ENCODE measurements at places on chromosomes 13 and 19. TPM values are rescaled to one million over a fixed set of nuclear protein-coding genes. Genes with fewer than 3 reads are reported as not detected.

GRCh38 chr19:16454351-16454918 lies 17.3 kb downstream of the EPS15L1 start:
- DNase-seq: no peak
- H3K36me3 ChIP-seq: peaks cover 3% of the 10 kb centered on the region
- peaks cover 72% of the 10 kb centered on the region for H3K4me1 ChIP-seq
- no peaks in the 10 kb centered on the region for H3K27me3 ChIP-seq

DNA sequence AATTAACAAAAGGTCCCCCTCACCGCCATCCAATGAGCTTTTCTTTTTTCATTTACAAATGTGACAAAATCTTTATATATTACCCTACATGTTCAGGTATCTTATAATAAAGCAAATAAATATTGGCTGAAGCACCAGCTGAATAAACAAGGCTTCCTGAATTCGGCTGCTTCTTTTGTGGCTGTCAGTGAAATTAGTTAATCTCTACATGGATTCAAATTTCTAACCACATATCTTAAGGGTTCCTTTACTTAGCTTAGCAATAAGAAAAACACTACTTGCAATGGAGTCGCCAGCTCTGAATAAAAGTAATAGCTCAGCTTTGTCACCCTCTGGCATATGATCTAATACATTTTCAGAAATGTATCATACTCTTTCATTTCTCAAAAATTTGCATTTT lies 104.3 kb downstream of the CCNA1 start:
- no peak overlapping the region for H3K27ac ChIP-seq
- no peaks in the 10 kb centered on the region for H3K27me3 ChIP-seq
- H3K4me3 ChIP-seq: no peak overlapping the region
- no peaks in the 10 kb centered on the region for H3K36me3 ChIP-seq
- no peaks in the 10 kb centered on the region for H3K4me1 ChIP-seq

Gene IFNL2
- not detected for total RNA-seq

Gene CEP89
- 32.9 TPM for total RNA-seq

Gene DNAJC3
- 47.8 TPM for total RNA-seq

Gene SOHLH2
- total RNA-seq: not detected

DNA sequence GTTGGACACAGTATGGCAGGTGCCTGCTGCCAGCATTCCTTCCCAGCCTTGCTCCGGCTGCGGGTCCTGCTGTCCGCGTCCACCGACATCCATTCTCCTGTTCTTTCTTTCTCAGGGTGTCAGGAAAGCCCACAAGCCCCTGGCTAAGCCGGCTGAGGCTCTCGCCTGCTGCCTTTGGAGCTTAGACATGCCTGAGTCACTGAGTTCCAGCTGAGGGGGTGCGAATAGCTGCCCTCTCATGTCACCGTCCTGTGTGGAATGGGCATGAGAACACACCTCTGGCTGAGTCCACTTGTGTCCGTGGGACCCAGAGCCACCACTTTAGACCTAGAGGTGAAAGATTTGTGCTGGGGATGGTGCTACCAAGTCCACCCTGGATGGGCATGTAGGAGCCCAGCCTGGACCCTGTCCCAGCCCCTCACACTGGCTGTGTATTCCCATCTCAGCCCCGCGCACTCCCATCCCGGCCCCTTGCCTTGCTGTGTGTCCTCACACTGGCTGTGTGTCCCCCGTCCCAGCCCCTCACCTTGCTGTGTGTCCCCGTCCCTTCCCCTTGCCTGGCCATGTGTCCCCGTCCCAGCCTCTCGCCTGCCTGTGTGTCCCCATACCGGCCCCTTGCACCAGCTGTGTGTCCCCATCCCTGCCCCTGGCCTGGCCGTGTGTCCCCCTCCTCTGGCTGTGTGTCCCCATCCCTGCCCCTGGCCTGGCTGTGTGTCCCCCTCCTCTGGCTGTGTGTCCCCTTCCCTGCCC lies 24.6 kb upstream of the IRS2 start:
- H3K27me3 ChIP-seq: no peaks in the 10 kb centered on the region
- no peak overlapping the region for H3K27ac ChIP-seq
- no peak for DNase-seq
- H3K4me3 ChIP-seq: no peak overlapping the region
- H3K36me3 ChIP-seq: no peaks in the 10 kb centered on the region

GRCh38 chr19:33241530-33242101 lies 16.0 kb upstream of the SLC7A10 start:
- H3K4me1 ChIP-seq: no peaks in the 10 kb centered on the region
- DNase-seq: no peak
- no peak overlapping the region for H3K27ac ChIP-seq
- peaks cover 12% of the 10 kb centered on the region for H3K27me3 ChIP-seq
- H3K36me3 ChIP-seq: no peaks in the 10 kb centered on the region

- H3K27ac ChIP-seq: peak overlapping the region; percentile 86
- peaks cover 40% of the 10 kb centered on the region for H3K4me1 ChIP-seq
- no peaks in the 10 kb centered on the region for H3K27me3 ChIP-seq
- DNase-seq: no peak
- H3K36me3 ChIP-seq: peaks cover 27% of the 10 kb centered on the region
These were observed 3.8 kb downstream of the CARS2 start for GRCh38 chr13:110702089-110702488.

Gene MBD3L3
- not detected for total RNA-seq

Gene CYP2A6
- total RNA-seq: not detected

DNA sequence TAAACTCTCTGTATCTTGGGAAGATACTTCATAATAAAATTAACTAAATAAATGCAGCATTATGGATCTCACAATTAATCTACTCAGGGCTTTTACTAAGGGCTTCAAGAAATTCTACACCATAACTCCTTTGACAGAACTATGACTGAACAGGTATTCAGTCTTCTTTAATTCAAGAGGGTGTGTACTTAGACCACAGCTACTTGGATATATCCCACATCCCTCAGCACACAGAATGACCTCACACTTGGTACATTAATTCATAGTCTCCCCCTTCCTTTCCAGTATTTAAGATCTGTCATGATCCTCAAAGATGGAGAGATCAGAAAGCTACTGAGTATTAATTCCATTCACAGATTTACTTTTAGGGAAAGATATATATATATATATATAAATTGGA lies 11.6 kb downstream of the DIAPH3 start:
- H3K36me3 ChIP-seq: peaks cover under 1% of the 10 kb centered on the region
- no peaks in the 10 kb centered on the region for H3K27me3 ChIP-seq
- H3K27ac ChIP-seq: peak overlapping the region; percentile 35

DNA sequence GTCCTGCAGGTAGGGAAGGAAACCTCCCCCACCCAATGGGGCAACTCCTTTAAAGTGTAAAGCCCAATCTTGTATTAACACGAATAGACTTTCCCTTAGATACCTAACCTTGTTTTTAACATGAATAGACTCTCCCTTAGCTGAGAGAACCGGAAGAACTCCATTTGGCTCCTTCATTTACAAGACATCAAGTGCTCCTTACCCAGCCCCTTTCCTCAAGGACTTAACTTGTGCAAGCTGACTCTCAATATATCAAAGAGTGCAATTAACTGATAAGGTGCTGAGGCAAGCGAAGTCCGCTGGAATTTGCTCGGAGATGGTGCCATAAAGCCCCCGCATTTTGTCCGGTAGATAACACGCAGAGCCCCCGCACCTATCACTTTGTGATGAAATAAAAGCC lies 9.9 kb upstream of the ZNF90 start:
- H3K36me3 ChIP-seq: no peaks in the 10 kb centered on the region
- no peaks in the 10 kb centered on the region for H3K27me3 ChIP-seq
- no peak overlapping the region for H3K27ac ChIP-seq
- no peaks in the 10 kb centered on the region for H3K4me1 ChIP-seq
- DNase-seq: no peak

Data from osteocyte (in vitro differentiated cells).